ENCODE measurements at places on chromosomes 7 and 10.

- no peak for DNase-seq
Observed at GRCh38 chr10:114996542-114996941, 58.5 kb downstream of the TRUB1 start.

GRCh38 chr7:36037121-36037662 is 115.9 kb upstream of the EEPD1 start:
- peak; percentile 77 for DNase-seq

DNA sequence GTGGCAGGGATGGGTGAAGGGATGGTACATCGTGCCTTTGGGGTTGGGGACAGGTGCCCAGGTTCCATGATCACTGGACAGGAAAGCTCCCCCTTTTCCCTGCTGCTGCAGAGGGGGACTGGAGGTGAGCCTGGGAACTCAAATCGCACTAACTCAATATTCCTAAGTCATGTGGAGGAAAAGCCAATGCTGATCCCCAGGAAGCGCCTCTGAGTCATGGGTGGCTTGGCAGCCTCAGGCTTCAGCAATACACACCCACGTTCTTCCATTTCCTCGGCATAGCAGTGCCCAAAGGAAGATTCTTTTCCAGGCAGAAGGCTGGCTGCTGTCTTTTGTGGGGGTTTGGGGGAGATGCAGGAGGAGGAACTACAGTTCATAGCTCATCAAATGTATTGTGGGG is 165.8 kb downstream of the CCDC3 start:
- DNase-seq, result no peak

DNA sequence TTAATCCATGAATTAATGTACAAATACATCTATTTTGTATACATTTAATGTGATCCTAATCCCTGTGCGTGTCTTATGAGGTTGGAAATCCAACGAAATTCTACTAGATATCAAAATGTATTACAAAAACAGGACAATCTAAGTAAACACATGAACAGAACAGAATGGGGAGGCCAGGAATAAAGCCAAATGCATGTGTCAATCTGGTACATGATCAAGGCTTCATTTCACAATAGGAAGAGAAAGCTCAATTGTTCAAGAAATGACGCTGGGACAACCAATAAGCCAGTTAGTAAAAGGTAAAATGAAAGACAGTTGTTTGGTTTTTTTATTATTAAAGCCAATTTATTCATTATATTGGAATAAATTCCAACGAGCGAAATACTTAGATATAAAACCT is 83.0 kb downstream of the COL13A1 start:
- no peak for DNase-seq

DNA sequence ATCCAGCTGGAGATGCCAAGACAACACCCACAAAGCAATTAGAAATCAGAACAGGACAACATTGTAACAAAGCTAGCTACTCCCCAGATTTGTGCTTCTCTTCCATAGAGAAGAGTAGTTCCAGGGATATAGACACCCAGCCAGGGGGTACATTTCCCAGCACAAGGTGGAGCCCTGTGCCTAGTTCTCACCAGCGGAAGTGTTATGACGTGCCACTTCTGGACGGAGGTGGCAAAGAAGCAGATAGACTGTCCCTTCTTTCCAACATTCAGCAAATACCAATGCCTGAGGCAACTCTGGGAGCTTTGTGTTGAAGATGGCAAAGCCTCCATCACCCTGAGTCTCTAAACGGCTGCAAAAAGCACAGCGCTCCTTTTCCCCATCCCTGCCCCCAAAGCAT is 23.4 kb upstream of the GSAP start:
- DNase-seq, result no peak

- no peak for DNase-seq
Observed at GRCh38 chr10:124645467-124646095, 98.6 kb downstream of the FAM53B start.

DNA sequence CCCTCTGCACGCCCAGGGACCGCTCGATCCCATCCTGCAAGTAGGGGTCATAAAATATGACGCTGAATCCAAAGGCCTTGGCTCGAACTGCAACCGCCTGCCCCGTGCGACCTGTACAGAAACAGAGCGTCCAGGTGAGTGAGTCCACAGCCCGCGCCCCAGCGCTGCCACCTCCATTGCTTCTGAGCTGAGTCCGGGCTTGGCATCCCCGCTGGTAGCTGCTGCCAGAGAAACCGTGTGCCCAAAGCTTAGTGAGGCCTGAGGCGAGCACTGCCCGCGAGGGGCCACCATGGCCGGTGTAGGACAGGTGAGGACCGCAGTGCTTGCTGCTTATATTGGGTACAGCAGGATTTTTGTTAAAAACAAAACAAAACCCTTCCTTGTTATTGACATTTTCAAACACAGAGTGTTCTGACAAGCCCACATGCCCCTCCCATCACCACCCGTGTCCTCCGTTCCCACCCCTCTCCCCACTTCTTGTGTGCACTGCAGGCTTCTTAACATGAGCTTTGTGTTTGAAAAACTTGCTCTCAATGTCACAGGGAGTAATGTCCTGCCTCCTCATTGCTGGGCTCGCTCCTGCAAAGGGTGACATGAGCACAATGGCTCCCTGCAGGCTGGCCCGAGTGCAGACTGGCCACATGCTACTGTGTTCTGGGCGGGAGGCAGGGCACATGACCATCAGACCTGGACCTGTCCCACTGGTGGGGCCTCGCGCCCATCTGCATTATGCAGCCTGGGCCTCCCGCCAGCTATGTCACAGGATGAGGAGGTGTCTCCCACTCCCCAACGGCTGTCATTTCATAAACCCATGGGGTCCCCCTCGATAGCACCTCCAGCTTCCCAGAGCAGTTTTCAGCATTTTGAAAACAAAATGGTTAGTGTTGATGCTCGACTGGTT is 52.9 kb downstream of the ZRANB1 start:
- DNase-seq, result no peak

GRCh38 chr7:153406486-153406872 is 645.7 kb upstream of the DPP6 start:
- DNase-seq, result no peak

DNA sequence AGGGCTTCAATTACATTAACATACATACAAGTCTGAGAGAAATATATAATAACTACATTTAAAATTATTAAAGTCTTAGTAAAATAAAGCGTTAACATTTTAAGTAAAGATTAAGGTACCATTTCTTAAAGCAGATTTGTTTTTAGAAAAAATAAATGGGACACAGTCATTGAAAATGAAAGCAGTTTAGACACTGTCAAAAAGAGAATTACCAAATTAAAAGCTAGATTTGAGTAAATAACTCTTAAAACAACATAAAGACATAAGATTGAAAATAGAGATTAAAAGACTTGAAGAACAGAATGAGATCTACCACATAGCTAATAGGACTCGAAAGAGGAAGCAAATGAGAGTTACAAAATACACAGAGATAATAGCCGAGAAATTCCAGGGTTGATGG is 562.2 kb upstream of the FOXK1 start:
- no peak for DNase-seq

GRCh38 chr7:55501611-55502010 is 70.7 kb downstream of the VOPP1 start:
- DNase-seq, result no peak

- DNase-seq, result peak; percentile 56
Observed at GRCh38 chr10:104309980-104310978, 28.0 kb downstream of the ITPRIP start.

Measured in AG09319 (cell line).